Left ventricle myocardium superior (tissue), 1 donor: ENCODE measurements at places on chromosomes 5 and 9. TPM values are rescaled to one million over a fixed set of nuclear protein-coding genes. Genes with fewer than 3 reads are reported as not detected.

GRCh38 chr9:92661127-92661526 lies 8.8 kb downstream of the IPPK start:
- DNase-seq = no peak

GRCh38 chr9:101592788-101593187 lies 2.0 kb downstream of the PPP3R2 start:
- DNase-seq = no peak

The FGFR4 gene
- 1.4 TPM for total RNA-seq

The TMC1 gene
- total RNA-seq = not detected

GRCh38 chr5:123790226-123790625 lies 278.2 kb downstream of the CSNK1G3 start:
- no peak for DNase-seq

DNA sequence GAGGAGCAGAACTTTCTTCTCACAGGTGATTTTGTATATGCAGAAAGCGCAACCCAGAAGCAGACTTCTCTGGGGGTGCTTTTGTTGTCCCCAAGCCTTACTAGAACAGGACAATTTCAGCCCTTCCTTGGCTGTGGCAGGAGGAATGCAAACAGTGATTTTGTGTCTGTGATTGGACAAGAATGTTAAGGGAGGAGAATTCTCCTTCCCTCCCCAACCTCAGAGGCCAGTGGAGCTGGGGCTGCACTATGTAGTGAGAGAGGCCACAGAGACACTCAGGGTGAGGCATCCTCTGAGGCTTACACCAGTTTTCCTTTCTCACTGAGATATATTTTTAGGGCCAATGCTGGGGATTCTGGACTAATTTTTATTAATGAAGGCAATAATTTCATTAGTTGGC lies 58.8 kb downstream of the ZNF366 start:
- DNase-seq = no peak

The MRPL41 gene
- total RNA-seq = 228 TPM

The KDM3B gene
- 40.8 TPM for total RNA-seq

DNA sequence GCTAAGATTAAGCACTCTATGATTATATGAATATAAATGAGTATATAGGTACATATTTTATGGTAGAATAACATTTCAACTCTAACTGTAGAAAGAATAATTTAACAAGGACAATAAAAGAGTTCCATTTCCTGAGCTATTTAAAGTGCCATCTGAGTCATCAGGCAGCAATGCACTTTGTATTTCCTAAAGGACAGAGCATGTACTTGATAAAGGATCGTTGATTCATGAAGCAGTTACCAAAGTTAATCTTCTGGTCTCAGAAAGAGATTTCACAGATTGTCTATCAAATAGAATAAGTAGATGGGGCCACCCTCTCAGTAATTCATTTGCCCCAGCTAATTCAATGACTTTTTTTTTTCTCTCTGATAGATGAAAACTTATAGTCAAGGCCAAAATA lies 747.8 kb downstream of the CDH18 start:
- no peak for DNase-seq

The WDR38 gene
- total RNA-seq = not detected

DNA sequence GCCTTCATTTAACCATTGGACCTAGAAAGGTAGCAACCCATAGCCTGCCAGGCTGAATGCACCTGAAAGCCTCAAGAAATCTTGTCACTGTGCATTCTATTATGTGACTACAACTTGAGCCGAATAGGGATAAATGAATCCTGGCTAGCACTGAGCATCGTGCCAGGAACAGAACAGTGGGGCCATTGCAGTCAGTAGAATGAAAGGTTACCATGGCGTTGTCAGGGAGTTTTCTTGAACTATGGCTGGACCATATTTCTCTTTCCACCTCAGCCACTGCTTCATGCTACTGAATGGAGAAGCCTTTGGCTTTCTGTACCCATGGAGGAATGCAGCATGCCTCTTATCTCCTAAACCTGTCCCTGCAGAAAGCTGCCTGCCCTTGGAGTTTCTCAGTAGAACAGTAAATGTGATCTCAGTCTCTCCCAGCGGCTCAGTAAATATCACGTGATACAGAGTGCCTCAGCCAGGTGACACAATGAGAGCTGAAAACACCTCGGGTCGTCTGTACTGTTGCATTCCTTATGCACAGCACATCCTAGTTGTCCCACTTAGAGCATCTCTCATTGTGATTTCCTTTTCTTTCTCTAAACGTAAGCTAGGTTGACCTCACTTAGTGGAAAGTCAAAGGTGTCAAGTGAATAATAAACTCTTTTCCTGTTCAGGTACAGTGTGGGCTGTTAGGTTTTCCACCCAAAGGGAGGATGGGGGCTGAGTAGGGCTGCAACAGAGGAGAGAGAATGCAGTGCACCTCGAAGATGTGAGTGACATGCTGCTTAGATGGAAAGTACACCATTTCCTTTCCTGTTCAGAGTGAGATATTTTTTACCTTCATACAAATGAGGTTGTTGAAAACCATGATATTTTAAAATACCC lies 115.3 kb downstream of the MACIR start:
- no peak for DNase-seq

The GLRA1 gene
- total RNA-seq = not detected

The CRHBP gene
- total RNA-seq = 0.92 TPM

The GPRIN1 gene
- 0.50 TPM for total RNA-seq

The MYMK gene
- total RNA-seq = not detected

DNA sequence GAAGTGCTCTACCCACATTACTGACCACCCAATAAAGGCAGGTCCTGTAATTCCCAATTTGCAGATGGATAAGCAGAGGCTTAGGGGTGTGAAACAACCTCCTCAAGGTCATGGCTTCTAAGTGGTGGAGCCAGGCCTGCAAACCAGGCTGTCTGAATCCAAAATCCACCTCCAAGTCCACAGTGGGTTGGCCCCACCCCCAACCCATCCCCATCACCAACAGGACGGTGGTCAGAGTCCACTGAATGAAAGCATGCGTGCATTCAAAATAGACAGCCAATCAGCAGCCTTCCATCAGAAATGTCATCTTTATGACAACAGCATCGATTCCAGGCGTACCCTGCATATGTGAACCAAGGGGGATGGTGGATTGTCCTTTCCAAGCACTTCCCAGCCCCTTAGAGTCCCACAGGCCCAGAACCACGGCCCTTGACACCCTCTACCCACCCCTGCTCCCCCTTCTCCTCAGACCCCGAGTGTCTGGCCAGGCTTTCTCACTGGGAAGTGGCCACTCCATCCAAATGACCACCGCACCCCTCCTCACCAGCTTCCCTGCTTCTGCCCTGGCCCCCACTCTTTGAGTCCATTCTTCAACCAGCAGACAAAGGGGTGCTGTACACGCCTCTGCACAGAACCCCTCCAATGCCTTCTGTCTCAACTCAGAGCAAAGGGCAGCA lies 133.1 kb downstream of the KCNIP1 start:
- DNase-seq = no peak

DNA sequence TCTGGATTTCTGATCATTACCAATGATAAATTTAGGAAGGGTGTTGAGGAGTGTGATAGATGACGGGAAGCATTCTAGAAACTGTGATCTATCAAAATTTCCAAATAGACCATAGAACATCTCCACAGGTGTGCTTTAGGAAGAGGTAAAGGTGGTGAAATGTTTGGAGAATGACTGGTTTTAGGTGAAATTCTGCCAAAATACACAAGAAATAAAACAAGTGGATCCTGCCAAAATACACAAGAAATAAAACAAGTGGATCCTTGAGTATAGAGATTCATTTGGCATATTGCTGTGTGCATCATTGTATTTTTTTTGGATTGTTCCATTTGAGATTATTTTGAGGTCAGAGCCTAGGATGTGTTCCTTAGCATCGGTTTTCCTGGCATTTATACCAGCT lies 88.3 kb upstream of the CTNND2 start:
- no peak for DNase-seq

GRCh38 chr9:130189840-130190239 lies 17.6 kb downstream of the NCS1 start:
- no peak for DNase-seq

DNA sequence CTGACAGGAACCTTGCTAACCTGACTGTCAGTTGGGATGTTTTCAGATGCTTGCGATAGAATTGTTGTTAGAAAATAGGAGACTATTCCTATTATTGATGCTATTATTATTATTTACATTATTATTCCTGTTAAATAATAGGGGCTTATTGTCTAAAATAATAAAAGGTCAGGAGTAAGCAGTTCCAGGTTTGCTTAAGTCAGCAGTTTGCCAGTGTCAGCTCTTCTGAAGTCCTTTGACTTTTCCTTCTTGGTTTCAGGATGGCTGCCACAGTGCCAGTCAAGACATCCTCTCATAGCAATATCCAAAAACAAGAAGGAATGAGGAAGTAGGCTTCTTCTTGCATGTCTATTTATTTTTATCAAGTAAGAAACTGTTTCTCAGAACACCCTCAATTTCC lies 141.7 kb upstream of the MARCHF11 start:
- no peak for DNase-seq
